Vagina (tissue), 2 donors: ENCODE measurements at places on chromosomes 16 and 17. TPM values are rescaled to one million over a fixed set of nuclear protein-coding genes. Genes with fewer than 3 reads are reported as not detected.

DNA sequence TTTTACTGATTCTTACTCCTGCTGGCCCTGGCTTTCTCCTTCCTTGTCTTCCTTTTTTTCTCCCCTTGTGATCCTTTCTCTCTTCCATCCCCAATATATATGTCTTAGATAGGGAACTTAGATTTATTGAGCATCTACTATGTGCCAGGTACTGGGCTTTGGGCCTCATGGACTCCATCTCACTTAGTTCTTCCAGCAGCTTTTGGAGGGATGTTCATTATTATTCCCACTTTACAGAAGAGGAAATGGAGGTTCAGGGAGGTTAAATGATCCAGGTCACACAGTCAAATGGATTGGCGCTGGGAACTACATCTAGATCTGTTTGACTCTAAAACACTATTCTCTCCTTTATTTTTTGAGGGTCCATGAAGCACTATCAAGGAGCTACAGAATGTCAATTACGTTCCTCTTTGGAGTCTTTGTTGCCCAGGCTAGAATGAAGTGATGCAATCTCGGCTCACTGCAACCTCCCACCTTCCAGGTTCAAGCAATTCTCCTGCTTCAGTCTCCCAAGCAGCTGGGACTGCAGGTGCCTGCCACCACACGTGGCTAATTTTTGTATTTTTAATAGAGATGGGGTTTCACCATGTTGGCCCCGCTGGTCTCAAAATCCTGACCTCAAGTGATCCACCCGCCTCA is 19.0 kb upstream of the PRKCA start:
- H3K27ac ChIP-seq: no peak overlapping the region
- H3K27me3 ChIP-seq: no peaks in the 10 kb centered on the region
- no peak for DNase-seq
- no peaks in the 10 kb centered on the region for H3K4me1 ChIP-seq
- H3K36me3 ChIP-seq: no peaks in the 10 kb centered on the region
- H3K4me3 ChIP-seq: no peak overlapping the region

- H3K27me3 ChIP-seq: no peaks in the 10 kb centered on the region
- H3K27ac ChIP-seq: no peak overlapping the region
- no peak for DNase-seq
- no peak overlapping the region for H3K4me3 ChIP-seq
Observed at GRCh38 chr16:27199736-27200135, 3.6 kb upstream of the KDM8 start.

GRCh38 chr17:52297230-52298010 is 138.9 kb upstream of the CA10 start:
- no peak overlapping the region for H3K27ac ChIP-seq
- no peak for DNase-seq
- H3K36me3 ChIP-seq: no peaks in the 10 kb centered on the region

- no peak for DNase-seq
- H3K4me3 ChIP-seq: no peak overlapping the region
- no peaks in the 10 kb centered on the region for H3K4me1 ChIP-seq
- no peaks in the 10 kb centered on the region for H3K36me3 ChIP-seq
Observed at GRCh38 chr17:48791128-48792032, 25.6 kb downstream of the TTLL6 start.

The CUEDC1 gene
- 28.7 TPM for total RNA-seq

The NPIPB13 gene
- 0.25 TPM for total RNA-seq

The ZNF598 gene
- total RNA-seq: 51.8 TPM
